Ascending aorta (tissue), 2 donors: ENCODE measurements at places on chromosomes 3 and 15. TPM values are rescaled to one million over a fixed set of nuclear protein-coding genes. Genes with fewer than 3 reads are reported as not detected.

The GYG1 gene
- 23.9 TPM for total RNA-seq

The ZBTB20 gene
- 60.3 TPM for total RNA-seq

The CLEC3B gene
- 130 TPM for total RNA-seq

DNA sequence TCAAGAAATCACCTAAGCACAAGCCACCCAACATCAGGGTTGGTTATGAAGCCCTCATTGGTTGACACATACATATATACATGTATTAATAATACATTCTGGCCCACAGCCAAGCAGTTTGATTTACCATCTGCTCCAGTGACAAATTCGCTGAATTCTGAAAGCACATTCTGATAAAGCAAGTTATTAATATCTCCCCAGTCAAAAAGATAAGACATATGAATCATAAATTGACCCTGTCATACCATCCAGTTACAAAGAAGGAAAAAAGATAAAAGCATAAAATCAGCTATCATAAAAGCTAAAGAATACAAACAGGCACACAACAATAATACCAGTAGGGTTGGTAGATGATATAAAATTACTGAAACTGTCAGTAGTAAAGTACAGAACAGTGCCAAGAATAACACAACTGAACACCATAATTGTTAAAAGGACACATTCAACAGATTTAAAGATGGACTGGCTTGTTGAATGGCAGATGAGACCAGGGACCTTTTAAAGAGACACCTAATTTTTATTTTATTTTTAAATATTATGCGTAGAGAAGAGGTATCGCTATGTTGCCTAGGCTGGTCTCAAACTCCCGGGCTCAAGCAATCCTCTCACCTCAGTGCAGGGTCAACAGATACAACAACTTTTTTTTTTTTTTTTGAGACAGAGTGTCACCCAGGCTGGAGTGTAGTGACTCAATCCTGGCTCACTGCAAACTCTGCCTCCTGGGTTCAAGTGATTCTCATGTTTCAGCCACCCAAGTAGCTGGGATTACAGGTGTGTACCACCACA, 7.7 kb downstream of the SNX4 start:
- no peak for DNase-seq

- DNase-seq = no peak
Measured at GRCh38 chr3:32602206-32602605, 31.5 kb upstream of the DYNC1LI1 start.

- no peak for DNase-seq
Measured at GRCh38 chr3:184066211-184066610, 13.4 kb downstream of the HTR3C start.

DNA sequence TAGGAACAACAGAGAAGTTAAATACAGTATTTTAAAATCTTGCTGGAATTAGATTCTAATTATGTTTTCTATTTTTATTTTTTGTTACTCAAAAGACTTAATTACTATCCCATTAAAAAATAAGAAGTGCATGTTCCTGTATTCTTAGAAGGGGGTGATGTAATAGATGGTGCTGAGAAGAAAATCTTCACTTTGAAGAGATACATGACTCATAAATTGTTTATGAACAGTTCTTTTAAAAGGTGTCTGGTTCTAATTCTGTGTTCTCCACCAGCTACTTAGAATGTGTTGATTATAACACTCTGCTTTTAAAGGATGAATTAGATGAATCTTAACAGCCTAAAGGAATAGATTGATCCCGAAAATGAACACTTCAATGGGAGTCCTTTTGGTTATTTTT, 8.2 kb downstream of the RCN2 start:
- DNase-seq = no peak
